Stimulated activated CD4-positive, alpha-beta T cell treated with anti-CD3 and anti-CD28 coated beads, Interleukin-15, amount 100 ng/mL, for 48 hours (primary cell): ENCODE measurements at places on chromosomes 7 and 10.

DNA sequence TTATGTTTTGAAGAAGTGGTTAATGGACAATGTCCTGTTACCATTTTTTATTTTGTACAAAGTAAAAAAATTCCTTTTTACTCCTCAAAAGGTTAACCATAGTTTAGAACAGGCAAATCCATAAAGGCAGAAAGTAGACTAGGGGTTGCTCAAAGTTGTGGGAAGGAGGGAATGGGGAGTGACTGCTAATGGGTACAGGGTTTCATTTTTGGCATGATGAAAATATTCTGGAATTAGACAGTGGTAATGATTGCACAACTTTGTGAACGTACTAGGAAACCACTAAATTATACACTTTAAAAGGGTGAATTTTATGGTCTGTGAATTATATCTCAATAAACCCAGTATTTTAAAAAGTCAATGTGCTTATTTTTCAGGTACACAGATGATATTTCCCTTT, 35.4 kb upstream of the CDK14 start:
- DNase-seq = no peak

DNA sequence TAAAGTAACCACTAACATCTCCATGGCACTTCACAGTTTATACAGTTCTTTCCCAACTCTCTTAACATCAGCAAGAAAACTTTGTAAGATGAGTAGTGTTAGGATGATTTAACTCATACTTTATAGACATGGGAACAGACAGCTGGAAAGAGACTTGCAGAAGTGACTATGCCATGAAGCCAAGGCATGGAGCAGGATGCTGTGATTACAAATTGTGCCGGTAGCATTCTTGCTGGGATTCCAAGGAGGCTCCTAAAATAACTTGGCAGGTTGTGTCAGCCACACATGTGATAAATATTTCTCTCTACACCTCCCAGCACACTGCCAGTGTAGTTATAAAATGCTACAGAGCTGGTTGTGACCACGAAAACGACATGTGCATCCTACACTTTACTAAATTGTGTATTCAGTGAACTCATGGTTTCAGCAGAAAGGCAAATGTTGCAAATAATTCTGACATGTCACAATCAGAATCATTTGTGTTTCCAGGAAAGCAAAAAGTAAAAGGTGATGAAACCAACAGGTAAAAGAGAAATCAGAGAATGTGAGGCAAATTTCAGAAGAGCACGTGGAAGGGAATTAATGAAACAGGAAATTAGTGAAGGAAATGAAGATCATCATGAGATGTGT, 5.6 kb upstream of the CYP3A4 start:
- DNase-seq = no peak

DNA sequence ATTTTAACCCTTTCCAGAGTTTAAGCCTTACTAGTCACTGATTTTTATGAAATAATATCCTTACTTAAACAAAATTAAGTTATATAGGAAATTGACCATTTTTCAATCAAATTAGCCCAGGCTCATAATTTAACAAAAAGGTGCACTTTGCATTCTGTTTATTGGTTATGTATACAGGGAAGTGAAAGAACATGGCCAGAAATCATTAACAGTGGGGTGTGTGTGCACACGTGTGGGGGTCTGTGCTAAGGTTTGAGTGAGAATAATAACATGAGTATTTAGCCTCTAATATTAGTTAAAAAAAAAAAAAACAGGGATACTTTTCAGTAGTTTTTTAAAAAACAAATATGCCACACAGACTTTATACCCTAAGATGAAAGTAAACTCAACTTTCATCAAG, 510.5 kb upstream of the PFKP start:
- DNase-seq = no peak

- no peak for DNase-seq
These were observed 3.6 kb downstream of the SMARCD3 start for GRCh38 chr7:151244841-151245346.

- DNase-seq = no peak
These were observed 32.3 kb downstream of the ATRNL1 start for GRCh38 chr10:115125505-115125904.

- peak; percentile 47 for DNase-seq
These were observed 134.3 kb downstream of the GRK5 start for GRCh38 chr10:119341459-119342301.

DNA sequence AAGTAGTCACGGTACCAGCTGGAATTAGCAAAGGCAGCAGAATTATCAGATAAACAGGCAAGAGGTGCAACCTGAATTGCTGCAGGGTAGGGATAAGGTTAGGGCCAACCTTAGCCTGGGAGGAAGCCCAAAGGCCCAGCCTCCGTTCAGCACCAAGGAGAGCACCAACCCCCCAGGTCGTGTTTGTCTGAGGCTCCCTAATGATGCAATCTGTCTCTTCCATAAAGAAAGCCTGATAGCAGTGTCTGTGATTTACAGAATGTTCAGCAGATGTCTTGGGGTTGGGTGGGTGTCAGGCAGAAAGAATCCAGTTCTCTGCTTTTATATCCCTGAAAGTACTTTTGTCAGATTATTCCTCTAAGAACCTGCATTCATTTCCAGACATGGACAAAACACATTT, 328.4 kb upstream of the AOAH start:
- no peak for DNase-seq
